ENCODE measurements at places on chromosomes 3 and 15. TPM values are rescaled to one million over a fixed set of nuclear protein-coding genes. Genes with fewer than 3 reads are reported as not detected.

The CLSTN2 gene
- 0.86 TPM for total RNA-seq

The ADAMTS17 gene
- total RNA-seq, result 5.1 TPM

The ZNF385D gene
- total RNA-seq, result not detected

The EHHADH gene
- total RNA-seq, result 7.4 TPM

The MUC4 gene
- not detected for total RNA-seq

The TMEM108 gene
- 0.34 TPM for total RNA-seq
